Stimulated activated CD8-positive, alpha-beta memory T cell treated with anti-CD3 and anti-CD28 coated beads, Interleukin-7, amount 100 ng/mL, for 1 hour (primary cell): ENCODE measurements at places on chromosomes 16 and 17.

GRCh38 chr17:10197721-10198508, 491 bp downstream of the GAS7 start:
- no peak for DNase-seq

DNA sequence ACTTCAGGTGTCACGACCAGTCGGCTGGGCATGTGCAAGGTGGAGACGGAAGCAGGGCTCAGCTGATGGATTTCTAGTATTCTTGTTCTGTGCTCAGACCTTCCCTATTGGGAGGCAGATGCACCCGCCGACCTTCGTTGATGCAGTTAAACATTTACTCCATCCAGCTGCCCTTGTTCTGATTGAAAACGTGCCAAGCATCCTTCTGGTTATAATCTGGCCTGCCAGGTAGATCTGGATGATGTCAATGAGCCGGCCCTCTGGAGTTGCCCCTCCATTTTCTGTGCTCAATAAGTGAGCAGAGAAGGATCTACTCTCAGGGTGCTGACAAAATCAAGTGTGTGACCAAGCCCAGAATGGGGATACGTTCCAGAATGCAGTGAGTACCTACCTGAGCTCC, 38.3 kb downstream of the CCDC182 start:
- no peak for DNase-seq

DNA sequence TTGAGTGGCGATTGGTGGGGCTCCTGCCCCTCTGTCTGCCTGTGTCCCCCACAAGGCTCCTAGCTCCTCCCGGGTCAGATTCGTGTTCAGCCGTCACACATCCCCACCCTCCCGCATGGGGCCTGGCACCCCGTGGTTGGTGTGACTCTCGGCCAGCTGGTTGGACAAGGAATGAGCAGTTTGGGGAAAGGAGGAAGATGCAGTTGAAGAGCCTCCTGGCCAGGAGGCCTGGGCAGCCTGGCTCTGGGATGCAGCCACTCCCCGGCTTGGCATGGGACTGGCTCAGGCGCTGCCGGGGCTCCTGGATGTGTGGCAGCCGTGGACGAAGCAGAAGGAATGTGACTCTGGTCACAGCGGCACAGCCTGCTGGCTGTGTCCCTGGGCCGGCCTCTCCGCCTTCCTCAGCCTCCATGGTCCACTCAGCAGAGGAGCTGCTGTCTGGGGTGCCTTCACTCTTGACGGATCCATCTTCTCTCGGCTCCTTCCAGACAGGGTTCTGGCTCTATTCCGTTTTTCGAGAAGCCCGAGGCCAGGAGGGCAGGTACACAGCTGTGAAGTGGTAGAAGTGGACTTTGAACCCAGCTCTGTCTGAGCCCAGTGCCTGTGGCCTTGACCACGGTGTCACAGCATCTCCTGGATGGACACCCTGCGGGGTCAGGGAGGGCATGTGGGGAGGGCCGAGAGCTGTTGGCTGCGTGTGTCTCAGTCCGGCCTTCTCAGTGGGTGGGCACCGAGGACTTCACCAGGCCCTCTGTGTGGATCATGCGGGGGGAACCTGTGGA, 2.1 kb downstream of the TRAF7 start:
- no peak for DNase-seq

DNA sequence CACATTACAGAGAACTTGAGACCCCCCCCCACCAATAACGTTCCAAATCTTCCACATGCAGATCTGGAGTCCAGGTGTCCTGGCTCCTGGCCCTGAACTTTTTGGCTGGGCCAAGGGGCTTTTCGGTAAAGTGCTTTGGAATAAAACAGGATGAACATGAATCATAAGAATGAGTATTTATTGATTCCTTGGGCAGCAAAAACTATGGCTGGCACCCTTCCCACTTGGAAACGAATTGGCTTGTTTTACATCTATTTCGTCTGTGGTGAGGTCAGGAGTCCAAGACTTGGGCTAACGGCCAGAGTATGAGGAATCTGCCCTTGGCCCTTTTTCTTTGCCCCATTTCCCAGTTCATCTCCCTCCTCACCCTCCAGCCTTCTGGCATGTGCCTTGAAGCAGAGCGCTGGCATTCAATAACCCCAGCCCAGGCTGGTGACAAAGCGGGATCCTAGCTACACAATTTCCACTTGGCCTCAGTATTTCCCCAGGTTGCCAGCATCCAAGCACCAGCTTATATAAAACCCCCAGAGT, 4.1 kb upstream of the UBTF start:
- DNase-seq: no peak

DNA sequence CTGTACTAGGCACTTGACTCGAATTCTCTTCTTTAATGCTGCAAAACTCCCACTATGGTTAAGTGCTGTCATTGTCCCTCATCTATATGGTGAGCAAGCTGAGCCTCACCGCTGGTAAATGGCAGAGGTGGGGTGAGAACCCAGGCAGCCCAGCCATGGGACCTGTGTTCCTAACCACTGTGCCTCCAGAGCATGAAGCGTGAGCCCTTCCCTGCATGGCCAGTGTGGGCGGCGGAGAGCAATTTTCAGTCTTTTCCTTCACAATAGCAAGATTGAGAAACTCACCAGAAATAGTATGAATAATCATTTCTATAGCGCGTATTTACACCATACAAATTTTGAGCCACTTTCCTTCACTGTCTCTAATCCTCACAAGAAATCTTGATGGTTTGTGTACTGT, 9.2 kb downstream of the BFAR start:
- DNase-seq: no peak
